Fibroblast of lung (primary cell): ENCODE measurements at places on chromosomes 12 and 14. TPM values are rescaled to one million over a fixed set of nuclear protein-coding genes. Genes with fewer than 3 reads are reported as not detected.

Gene ANKRD13A
- total RNA-seq = 82.4 and 168 TPM in 2 replicates

Gene ARHGEF40
- total RNA-seq = 23.6 and 24.7 TPM in 2 replicates

DNA sequence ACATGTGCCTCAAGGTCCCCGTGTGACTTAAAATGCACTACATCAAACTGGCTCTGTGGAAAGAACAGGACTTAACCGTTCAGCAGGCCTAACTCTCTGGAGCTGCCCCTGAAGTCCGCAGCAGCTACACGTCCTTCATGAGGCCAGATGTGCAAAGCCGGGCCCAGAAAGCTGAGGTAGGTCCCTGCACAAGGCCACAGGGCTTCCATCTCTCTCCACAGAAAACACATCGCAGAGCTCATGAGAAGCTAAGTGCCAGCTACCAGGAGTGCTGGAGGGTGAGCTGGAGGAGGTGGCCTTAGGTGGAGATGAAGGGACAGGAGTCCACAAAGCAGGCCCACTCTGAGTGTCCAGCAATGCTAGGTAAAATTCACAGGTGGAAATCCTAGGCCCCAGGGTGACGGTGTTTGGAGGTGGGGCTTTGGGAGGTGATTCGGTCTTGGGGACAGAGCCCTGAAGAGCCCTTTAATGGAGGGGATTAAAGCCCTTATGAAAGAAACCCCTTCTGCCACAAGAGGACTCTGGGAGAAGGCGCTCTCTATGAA, 52.4 kb downstream of the VCPKMT start:
- H3K4me3 ChIP-seq = no peak overlapping the region
- H3K36me3 ChIP-seq = no peaks in the 10 kb centered on the region
- no peaks in the 10 kb centered on the region for H3K27me3 ChIP-seq
- H3K4me1 ChIP-seq = peaks cover 24% of the 10 kb centered on the region

GRCh38 chr12:116125956-116126566, 151.4 kb downstream of the MED13L start:
- H3K36me3 ChIP-seq = no peaks in the 10 kb centered on the region
- no peak overlapping the region for H3K27ac ChIP-seq

- H3K27ac ChIP-seq = no peak overlapping the region
- no peak overlapping the region for H3K4me3 ChIP-seq
- H3K36me3 ChIP-seq = no peaks in the 10 kb centered on the region
- DNase-seq = no peak
Measured at GRCh38 chr12:12046401-12046800, 24.3 kb upstream of the BCL2L14 start.

Gene GPR162
- total RNA-seq = 11.1 and 11.8 TPM in 2 replicates

Gene PRORP
- 12.1 and 14.2 TPM in 2 replicates for total RNA-seq

DNA sequence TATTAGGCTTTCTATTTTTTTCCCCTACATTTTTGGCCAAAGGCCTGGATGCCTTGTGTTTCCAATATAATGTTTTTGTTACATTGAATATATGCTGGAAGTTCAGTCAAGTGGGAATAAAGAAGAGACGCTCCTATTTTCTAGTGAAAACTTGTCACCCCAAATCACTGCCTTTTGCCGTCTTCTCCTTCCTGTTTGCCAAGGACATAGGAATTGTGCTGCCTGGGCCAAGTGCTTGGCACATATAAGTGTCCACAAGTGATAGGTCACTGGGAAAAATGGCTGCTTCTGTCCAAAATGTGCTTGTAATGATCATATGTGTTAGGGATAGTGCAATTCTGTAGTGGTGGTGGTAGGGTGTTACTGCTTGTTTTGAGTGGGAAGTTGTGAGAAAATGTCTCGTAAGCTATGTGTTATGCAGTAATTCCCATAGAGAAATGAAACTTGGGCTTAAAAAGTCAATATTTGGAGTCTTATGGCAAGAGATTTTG, 11.6 kb upstream of the KCNJ8 start:
- H3K4me1 ChIP-seq = no peaks in the 10 kb centered on the region
- H3K27me3 ChIP-seq = no peaks in the 10 kb centered on the region
- no peak overlapping the region for H3K4me3 ChIP-seq
- DNase-seq = no peak
- no peaks in the 10 kb centered on the region for H3K36me3 ChIP-seq
- no peak overlapping the region for H3K27ac ChIP-seq

- no peaks in the 10 kb centered on the region for H3K4me1 ChIP-seq
- no peak overlapping the region for H3K4me3 ChIP-seq
- no peak for DNase-seq
- H3K36me3 ChIP-seq = no peaks in the 10 kb centered on the region
- no peak overlapping the region for H3K27ac ChIP-seq
- peaks cover 10% of the 10 kb centered on the region for H3K27me3 ChIP-seq
Measured at GRCh38 chr14:94158239-94158883, 15.8 kb upstream of the PPP4R4 start.

DNA sequence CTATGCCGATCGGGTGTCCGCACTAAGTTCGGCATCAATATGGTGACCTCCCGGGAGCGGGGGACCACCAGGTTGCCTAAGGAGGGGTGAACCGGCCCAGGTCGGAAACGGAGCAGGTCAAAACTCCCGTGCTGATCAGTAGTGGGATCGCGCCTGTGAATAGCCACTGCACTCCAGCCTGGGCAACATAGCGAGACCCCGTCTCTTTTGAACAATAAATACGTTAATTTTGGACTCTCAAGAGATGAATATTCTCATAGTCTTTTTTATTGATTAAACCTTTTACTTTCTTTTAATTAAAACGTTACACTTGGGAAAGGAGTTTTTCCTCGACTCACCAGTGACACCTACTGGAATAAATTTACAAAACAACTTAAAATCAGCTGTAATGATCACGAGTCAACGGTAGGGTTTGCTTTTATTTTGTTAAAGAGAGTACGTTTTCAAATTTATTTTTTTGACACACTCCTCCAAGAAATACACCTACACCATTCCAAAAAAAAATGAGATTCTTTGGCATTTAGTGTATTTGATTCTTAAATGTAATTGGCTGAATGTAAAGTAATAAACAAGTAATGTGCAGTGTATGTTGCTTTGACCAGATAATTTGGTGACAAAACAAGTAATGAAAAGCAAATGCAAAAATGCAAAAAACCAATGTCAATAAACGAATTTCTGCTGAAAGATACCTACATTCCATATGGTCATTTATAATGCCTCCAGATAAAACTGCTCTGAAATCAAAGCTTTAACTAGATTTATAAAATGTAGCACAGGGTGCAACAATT, 687 bp upstream of the RPS29 start:
- peak; percentile 89 for DNase-seq
- peak overlapping the region; percentile 5 for H3K27ac ChIP-seq
- H3K36me3 ChIP-seq = peaks cover 9% of the 10 kb centered on the region
- H3K4me1 ChIP-seq = no peaks in the 10 kb centered on the region
- no peaks in the 10 kb centered on the region for H3K27me3 ChIP-seq

Gene TCL1B
- not detected in 2 replicates for total RNA-seq
